Left lung (tissue), 14 donors: ENCODE measurements at places on chromosomes 7 and 10.

GRCh38 chr10:61804414-61804813 lies 97.1 kb upstream of the ARID5B start:
- no peaks in the 10 kb centered on the region for H3K27me3 ChIP-seq
- H3K4me1 ChIP-seq, result no peaks in the 10 kb centered on the region
- H3K36me3 ChIP-seq, result no peaks in the 10 kb centered on the region
- H3K4me3 ChIP-seq, result no peak overlapping the region
- no peak overlapping the region for H3K27ac ChIP-seq

DNA sequence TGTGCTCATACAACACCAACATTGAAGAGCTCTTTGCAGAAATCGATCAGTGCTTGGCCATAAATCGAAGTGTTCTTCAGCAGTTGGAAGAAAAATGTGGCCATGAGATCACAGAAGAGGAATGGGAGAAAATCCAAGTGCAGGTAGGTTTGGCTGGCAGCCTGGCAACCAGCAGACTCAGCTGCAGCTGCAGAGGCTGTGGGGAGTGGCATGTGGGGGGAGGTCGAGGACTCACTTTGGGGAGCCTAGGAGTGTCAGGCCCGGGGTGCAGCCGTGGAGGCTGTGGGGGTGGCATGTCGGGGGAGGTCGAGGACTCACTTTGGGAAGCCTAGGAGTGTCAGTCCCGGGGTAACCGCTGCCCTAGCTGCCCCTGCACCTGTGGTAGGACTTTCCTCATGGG lies 35.1 kb downstream of the RNF32 start:
- no peak overlapping the region for H3K4me3 ChIP-seq
- H3K27me3 ChIP-seq, result no peaks in the 10 kb centered on the region
- H3K36me3 ChIP-seq, result no peaks in the 10 kb centered on the region
- DNase-seq, result no peak
- no peak overlapping the region for H3K27ac ChIP-seq

DNA sequence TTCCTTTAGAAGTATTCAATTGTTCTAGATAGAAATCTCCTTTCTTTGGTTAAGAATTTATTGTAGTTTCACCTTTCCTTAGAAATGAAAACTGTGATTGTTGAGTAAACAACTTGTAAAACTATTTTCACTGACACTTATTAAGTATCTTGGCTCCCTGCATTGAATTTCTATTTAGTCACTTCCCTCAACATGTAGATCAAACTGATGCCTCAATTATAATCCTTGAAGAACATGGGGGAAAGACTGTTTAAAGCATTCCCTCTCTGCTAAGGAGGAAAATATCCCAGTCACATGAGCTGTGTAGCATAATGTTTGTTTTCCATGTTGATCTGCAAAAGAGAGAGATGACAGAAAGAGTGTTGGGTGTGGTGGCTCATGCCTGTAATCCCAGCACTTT lies 99.7 kb downstream of the PDE1C start:
- H3K4me3 ChIP-seq, result no peak overlapping the region
- no peak for DNase-seq
- H3K4me1 ChIP-seq, result no peaks in the 10 kb centered on the region
- no peaks in the 10 kb centered on the region for H3K36me3 ChIP-seq

DNA sequence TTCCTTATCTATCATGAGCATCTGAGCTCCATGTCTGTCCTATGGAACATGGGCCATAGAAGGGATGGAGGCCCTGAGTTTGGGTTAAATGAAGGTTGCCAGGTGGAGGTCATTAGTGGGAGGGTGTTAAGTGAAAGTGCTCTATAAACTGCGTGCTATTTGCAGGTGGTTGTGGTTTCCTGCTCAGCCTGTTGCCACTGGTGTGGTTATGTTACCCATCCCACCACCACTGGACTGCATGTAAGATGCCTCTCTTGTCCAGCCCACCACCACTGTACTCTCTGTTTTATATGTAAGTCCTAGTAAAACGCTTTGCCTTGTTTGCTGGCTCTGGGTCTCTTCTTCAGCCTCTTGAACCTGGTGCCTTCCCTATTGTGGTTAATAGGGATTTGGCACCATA lies 711.2 kb downstream of the SORCS3 start:
- H3K4me1 ChIP-seq, result no peaks in the 10 kb centered on the region
- H3K4me3 ChIP-seq, result no peak overlapping the region
- no peaks in the 10 kb centered on the region for H3K36me3 ChIP-seq
- no peaks in the 10 kb centered on the region for H3K27me3 ChIP-seq
- DNase-seq, result no peak

DNA sequence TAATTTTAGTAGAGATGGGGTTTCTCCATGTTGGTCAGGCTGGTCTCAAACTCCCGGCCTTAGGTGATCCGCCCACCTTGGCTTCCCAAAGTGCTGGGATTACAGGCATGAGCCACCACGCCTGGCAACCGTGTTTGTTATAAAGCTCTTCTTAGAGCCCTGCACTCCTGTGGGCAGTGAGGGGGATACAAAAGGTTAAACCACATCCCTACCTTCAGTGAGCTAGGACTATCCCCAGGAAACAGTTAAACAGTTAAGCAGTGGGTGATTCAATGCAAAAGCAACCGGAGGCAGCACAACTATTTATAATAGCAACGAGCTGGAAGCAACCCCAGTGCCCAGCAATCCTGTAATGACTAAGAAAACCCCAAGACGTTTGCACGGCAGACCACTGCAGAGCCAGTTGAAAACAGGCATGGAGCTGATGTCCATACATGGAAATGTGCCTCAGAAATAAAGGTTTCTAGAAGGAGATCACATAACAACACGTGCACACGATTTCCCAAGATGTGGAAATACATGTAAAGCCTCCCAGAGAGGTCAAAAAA lies 107.2 kb upstream of the LYZL2 start:
- H3K27me3 ChIP-seq, result no peaks in the 10 kb centered on the region
- H3K4me3 ChIP-seq, result no peak overlapping the region
- H3K36me3 ChIP-seq, result no peaks in the 10 kb centered on the region
- no peak for DNase-seq
